ENCODE measurements at places on chromosomes 12 and 14. TPM values are rescaled to one million over a fixed set of nuclear protein-coding genes. Genes with fewer than 3 reads are reported as not detected.

The SCAF11 gene
- polyA plus RNA-seq: 81.5 TPM

DNA sequence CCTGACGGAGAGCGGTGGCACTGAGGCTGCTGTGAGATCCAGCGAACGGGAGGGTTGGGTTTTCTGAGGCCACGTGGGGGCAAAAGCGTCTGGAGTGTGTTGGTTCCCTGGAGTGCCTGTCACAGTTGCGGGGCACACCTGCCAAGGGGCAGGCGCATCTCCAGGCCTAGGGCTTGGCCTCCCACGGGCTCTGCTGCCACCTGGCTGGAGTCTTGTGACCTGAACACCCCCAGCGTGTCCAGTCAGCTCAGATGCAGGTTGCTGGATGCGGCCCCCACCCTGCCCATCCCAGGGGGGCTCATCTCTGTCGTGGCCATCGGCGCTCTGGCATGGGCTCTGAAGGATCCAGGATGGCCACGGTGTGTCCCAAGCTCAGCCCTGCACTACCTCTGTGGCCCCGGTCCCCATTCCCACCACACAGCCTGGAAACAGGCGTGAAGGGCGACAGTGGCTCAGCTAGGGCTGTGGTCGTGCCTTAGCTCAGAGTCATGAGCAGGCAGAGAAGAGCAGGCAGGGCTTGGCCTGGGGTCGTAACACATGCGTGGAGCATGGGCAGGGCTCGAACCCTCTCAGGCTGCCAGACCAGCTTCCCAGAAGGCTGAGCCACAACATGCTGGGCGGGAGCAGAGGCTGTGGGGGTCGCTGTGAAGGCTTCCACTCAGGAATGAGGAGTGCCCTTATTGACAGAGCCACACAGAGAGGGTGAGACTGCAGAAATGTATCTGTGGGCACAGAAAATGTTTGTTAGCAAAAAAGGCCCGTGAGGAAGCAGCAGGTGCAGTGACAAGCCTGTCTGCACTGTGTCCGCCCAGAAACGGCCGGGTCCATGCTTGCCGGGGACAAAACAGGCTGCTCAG lies 23.5 kb upstream of the CRIP2 start:
- DNase-seq: no peak
- no peak overlapping the region for H3K4me3 ChIP-seq
- peaks cover 7% of the 10 kb centered on the region for H3K4me1 ChIP-seq
- H3K27ac ChIP-seq: no peak overlapping the region
- peaks cover 19% of the 10 kb centered on the region for H3K36me3 ChIP-seq

DNA sequence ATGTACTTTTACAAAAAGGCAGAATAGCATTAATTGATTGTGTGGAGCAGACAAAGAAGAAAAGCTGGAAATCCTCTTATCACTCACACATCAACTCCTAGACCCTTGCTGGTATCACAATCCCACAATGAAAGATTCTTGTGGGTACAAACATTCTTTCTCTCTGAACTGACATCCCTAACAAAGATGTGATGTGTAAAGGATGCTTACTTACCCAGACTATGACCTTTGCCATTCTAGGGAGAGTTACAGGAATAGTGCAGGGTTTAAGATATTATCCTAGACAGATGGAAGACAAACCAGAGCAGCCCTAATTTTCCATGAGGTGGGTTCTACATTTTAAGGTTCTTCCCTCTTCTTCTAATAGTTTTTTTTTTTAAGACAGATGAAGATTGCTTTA lies 60.4 kb upstream of the SLC6A15 start:
- H3K36me3 ChIP-seq: no peaks in the 10 kb centered on the region
- H3K27ac ChIP-seq: no peak overlapping the region
- H3K4me3 ChIP-seq: no peak overlapping the region
- no peaks in the 10 kb centered on the region for H3K4me1 ChIP-seq
- H3K27me3 ChIP-seq: no peaks in the 10 kb centered on the region

GRCh38 chr14:64421166-64421565 lies 33.0 kb downstream of the MTHFD1 start:
- H3K27me3 ChIP-seq: no peaks in the 10 kb centered on the region
- H3K36me3 ChIP-seq: peaks cover 55% of the 10 kb centered on the region
- H3K4me3 ChIP-seq: no peak overlapping the region
- DNase-seq: no peak
- H3K4me1 ChIP-seq: no peaks in the 10 kb centered on the region
- H3K27ac ChIP-seq: no peak overlapping the region

- no peak overlapping the region for H3K4me3 ChIP-seq
- no peaks in the 10 kb centered on the region for H3K27me3 ChIP-seq
- no peaks in the 10 kb centered on the region for H3K4me1 ChIP-seq
- no peak for DNase-seq
Measured at GRCh38 chr12:11704089-11704488, 54.6 kb downstream of the ETV6 start.
